Inflammatory macrophage (primary cell): ENCODE measurements at places on chromosomes 3 and 15.

- DNase-seq, result peak; percentile 66
Observed at GRCh38 chr3:192812743-192813383, 85.5 kb upstream of the FGF12 start.

- DNase-seq, result no peak
Observed at GRCh38 chr3:133868186-133868585, 27.5 kb downstream of the RAB6B start.

DNA sequence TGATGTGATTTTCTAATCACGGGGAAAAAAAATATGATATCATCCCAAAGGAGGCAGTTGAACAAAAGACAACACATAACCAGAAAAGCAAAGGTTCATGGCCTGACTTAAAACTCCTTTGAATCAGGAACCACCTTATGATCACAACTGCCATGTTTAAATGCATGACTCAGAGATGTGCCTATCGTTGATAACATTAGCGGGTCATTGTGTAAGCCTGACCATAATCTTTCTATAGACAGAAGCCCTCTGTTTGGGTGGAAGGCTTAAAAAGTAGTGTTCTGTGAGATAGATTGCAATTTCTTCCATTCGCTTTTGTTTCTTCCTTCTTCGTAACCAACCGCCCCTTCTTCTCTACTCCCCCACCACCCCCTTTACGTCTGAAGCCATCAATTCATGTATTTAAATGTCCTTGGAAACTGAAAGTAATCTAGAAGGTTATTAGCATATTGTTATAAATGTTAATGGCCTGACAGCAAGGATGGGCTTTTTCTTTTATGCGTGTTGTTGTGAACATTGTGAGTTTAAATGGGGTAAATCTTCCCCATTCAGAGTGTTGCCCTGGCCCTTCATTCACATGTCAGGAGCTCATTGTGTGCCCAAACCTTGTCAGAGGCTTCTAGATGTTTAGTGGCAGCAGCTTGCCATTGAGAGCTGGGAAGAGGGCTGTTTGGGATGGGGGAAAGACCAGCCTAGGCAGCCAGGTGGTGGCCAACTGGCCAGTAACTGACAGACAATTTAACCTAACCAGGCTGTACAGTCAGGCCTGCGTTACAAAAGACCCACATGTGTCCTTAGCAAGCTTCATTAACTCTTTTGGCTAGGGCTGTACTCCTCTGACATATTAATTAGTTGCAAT is 64.5 kb downstream of the EPHA3 start:
- no peak for DNase-seq

DNA sequence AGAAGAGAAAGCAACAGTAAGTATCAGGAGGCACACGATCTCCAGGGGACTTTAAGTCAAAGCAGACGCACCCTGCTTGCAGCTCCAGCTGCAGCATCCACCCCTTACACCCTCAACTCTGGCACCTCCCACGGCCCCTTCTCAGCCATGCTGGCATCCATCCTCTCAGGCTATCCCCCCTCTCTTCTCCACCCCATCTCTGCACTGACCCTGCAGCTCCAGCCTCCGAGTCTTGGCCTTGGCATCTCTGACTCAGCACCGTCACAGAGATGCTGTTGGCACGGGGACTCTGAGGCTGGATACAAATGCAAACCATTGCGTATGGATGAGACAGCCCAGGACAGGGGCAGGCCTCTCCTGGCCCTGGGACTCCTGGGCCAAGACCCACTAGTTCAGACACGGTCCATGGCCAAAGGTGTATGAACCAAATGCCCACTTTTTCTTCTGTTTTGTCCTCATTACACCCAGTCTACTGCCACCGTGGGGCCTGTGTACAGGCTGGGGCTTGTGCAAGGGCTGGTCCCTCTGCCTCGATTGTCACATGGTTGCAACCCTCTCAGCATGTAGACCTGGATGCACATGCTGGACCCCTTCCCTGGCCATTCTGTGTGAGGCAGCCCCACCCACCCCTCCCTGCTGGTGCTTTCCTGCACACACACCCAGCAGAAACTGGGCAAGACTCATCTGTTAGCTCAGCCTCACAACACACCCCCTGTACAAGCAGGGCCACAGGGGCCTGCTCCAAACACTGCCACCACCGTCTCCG is 18.7 kb upstream of the ZXDC start:
- DNase-seq, result no peak

DNA sequence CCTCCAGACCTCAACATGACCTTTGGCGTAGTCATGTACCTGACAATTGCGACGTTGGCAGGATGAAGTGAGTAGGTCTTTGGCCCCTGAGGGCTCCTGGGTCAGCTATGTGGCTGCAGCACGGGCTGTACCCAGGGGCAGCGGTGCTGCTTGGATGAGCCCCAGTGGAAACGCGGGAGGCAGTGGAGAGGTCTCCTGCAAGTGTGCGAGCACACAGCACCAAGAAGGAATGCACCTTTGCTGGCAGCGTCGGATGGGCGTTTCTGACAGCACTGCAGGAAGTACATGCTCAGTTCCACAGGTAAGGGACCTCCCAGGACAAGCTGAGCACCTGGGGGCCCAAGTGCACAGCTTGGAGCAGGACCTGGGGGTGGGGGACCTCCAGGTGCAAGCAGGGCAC is 67.4 kb upstream of the UNC13C start:
- DNase-seq, result no peak

- no peak for DNase-seq
Observed at GRCh38 chr15:85828874-85829273, 34.1 kb upstream of the KLHL25 start.

DNA sequence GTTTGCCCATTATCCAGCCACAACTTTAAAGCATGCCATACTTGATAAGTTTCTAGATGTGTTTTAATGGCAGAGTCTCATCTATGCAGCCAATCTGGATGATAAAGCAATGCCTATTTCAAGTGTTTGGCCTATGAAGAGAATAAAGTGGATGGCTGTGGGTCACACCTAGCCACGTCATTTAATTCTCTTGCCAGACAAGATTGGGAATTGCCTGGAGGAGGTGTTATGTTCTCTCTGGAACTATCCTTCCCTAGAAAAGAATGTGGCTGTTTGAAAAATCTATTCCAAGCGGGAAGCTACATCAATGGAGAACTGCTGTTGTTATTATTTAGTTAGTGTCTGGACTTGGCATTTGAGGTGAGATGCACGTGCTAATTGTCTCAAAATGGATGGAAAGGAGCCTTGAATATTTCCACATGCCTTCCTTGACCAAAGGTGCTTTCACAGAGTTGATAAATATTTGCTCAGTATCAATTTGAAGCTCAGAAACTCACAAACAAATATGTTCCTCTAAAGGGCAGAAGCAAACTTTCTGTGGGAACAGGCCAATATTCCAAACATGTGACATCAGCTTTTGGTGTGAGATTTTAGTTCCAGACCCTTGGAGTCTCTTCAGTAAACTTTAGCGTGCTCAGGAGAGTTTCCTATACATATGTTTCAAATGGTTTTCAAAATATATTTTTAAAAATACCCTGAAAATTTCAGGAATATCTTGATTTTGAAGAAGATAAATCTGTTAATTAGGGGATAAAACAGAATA is 510.6 kb upstream of the SGO1 start:
- DNase-seq, result no peak

GRCh38 chr15:72252663-72253299 is 19.6 kb downstream of the PARP6 start:
- no peak for DNase-seq

DNA sequence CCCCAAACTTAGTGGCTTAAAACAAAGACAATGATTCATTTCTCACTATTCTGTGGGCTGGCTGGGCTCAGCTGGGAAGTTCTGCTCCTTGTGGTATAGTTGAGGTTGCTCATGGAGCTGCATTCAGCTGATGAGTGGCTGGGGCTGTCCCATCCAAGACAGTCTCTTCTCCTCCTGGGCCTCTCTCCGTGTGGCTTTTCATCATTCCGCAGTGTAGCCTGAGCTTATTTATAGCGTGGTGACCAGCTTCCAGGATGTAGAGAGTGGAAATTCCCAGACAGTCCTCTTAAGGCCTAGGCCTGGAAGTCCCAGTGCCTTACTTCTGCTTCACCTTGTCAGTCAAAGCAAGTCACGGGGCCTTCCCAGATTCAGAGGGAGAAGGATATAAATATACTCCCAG is 136.7 kb upstream of the DAZL start:
- DNase-seq, result no peak

GRCh38 chr15:71392861-71393283 is 277.6 kb downstream of the THSD4 start:
- no peak for DNase-seq

- no peak for DNase-seq
Observed at GRCh38 chr15:84111575-84111974, 124.0 kb upstream of the GOLGA6L4 start.

DNA sequence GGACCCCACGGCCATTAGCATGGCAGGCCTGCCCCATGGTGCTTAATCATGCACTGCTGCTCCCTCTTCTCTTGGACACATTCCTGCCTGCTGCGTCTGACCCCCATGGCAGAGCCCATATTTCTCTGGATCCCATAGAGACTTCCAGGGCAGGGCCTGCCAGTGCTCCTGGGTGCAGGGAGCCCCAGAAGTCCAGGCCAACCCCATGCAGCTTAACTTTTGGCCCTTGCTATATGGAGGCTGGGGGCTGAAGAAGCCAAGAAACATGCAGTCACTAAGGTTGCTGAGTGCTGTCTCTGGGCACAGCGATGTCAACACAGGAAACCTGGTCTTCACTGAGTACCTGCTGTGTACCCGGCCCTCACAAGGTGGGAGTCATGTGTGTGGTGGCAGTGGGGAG is 11.3 kb upstream of the PRKCD start:
- DNase-seq, result no peak

GRCh38 chr15:101045835-101046691 is 126.9 kb downstream of the LRRK1 start:
- no peak for DNase-seq

GRCh38 chr15:79602180-79602579 is 170.0 kb downstream of the MINAR1 start:
- no peak for DNase-seq

DNA sequence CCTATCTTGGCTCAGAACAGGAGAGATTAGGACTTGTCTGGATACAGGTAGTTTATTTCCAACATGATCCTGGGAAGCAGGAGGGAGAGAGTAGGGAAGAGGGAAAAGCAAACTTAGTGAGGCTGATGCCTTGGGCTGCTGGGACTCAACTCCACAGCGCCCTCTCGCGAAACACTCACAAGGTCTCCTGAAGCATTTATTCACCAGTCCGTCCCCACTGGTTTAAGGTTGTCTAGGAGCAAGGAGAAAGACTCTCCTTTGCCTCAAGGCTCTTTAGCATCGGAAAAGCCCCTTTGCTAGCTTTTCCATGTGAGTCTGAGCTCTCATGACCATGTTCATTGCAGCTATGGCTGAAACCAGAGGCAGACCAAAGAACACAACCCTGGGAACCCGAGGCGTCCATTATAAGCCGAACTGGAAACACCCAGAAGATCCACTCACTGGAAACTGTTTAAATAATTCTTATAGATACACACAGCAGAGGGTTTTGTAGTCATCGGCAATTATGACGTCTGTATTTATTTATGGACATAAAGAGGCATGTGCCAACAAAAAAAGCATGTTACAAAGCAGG is 244.5 kb downstream of the CD47 start:
- peak; percentile 52 for DNase-seq

GRCh38 chr3:184322731-184323487 is 8.5 kb downstream of the EIF4G1 start:
- peak; percentile 82 for DNase-seq

DNA sequence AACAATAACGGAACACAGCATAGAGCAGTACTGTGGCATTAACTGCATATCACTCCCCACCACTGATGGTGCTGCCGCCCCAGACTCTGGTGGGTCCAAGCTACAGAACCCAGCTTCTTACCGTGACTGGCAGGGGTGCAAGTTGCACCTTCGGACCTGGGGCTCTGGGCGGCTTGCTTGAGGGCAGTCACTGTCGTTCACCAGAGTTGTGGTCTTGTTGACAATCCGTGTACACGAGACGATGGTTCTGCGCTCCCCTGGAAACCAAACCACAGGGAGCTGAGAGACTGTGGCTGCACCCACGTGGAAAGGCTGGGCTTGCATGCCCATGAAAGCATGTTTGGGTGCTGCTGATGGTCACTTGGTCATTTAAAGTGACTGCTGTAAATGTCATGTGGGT is 293.0 kb downstream of the ADAMTS17 start:
- no peak for DNase-seq

DNA sequence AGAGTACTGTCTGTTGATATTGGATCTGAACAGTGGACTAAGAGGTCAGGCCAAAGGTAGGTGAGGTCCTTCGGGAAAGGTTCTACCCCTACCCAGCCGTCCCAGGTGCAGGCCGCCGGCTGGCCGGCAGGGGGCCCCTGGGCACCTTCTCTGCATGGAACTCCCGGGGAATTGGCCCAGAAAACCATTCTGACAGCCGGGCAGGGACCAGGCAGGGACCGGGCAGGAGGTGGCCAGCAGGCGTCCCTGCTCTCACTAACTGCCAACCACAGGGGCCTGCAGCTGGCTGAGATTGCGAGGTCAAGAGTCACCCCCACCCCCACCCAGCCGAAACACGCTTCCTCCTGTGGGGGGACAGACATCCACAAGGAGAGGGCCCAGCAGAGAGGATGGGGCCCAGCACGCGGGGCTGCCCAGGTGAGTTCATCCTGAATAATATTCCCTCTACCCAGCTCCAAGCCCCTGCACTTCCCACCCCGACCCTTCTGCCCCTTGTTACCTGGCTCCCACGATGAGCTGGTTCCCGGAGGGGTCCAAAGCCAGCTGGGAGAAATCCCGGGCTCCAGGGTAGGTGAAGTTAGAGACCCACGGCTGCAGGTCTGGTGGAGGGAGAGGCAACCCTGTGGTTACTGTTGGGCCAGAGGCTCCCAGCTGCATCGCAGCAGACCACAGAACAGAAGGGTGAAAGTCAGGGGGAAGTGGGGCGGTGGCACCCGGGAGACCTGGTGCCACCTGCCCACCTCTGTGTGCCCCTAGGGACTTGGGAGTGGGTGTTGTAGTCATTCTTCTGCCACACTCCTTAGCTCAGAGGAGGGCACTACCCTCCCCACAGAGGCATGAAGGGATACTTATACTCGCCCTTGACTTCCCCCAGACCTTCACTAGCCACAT is 84.4 kb downstream of the SEMA5B start:
- no peak for DNase-seq

GRCh38 chr3:291028-291427 is 94.5 kb downstream of the CHL1 start:
- no peak for DNase-seq

GRCh38 chr3:126827121-126827520 is 123.1 kb downstream of the CHCHD6 start:
- DNase-seq, result no peak

GRCh38 chr3:124885466-124886167 is 1.5 kb downstream of the ITGB5 start:
- no peak for DNase-seq

- no peak for DNase-seq
Observed at GRCh38 chr15:99944131-99944530, 210.9 kb upstream of the LYSMD4 start.

- no peak for DNase-seq
Observed at GRCh38 chr3:34200576-34200975, 402.1 kb downstream of the PDCD6IP start.

GRCh38 chr3:75224412-75224811 is 439.7 kb upstream of the FRG2C start:
- no peak for DNase-seq

- DNase-seq, result no peak
Observed at GRCh38 chr3:183524476-183524875, 31.0 kb downstream of the KLHL6 start.
